ENCODE measurements at places on chromosomes 12 and 14.

GRCh38 chr14:51535443-51536044 is 116.2 kb upstream of the FRMD6 start:
- DNase-seq, result no peak

DNA sequence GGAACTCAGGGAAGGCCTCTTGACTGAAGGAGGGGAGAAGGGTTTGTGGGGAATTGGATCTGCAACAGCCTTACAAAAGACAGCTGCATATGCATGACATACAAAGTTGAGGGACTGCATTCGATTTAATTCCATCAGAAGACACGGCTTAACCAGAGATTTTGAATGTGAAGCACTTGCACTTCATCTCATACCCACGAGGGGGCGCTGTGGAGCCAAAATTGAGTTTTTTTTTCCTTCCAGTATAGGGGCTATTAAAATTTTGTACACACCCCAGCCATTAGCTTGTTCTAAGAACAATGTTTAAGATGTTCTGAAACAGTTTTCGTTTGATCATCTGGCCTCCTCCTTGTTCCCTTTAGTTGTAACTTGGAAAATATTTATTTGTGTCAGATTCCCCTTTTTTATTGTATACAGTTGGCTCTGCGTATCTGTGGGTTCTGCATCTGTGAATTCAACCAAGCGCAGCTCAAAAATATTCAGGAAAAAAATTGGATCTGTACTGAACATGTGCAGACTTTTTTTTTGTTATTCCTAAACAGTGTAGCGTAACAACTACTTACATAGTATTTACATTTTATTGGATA is 1.6 kb downstream of the SUDS3 start:
- DNase-seq, result peak; percentile 50

- DNase-seq, result no peak
Measured at GRCh38 chr14:91906374-91906773, 39.0 kb upstream of the TC2N start.

DNA sequence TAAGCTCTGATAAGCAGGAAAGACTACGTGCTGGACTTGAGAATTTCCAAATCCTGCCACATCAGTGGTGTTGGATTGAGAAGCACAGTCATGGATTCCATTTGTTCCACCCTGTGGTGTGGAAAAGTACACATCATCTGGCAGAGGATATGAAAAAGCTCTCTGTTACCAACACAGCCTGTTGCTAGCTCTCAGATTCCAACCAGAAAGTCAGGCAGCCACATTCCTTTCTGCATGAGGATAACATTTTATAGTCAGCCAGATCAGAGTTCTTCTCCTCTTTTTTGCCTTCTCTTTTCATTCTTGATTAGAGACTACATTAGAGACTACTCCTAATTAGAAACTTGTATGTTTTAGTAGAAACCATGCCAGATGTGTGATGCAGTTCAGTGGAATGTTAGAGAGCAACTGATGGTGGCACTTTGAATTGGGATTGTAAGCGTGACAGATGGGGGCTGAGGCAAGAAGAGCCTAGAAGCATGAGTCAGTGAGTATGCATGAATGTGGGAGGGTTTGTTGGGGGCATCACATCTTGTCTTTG is 61.2 kb upstream of the STXBP6 start:
- no peak for DNase-seq

DNA sequence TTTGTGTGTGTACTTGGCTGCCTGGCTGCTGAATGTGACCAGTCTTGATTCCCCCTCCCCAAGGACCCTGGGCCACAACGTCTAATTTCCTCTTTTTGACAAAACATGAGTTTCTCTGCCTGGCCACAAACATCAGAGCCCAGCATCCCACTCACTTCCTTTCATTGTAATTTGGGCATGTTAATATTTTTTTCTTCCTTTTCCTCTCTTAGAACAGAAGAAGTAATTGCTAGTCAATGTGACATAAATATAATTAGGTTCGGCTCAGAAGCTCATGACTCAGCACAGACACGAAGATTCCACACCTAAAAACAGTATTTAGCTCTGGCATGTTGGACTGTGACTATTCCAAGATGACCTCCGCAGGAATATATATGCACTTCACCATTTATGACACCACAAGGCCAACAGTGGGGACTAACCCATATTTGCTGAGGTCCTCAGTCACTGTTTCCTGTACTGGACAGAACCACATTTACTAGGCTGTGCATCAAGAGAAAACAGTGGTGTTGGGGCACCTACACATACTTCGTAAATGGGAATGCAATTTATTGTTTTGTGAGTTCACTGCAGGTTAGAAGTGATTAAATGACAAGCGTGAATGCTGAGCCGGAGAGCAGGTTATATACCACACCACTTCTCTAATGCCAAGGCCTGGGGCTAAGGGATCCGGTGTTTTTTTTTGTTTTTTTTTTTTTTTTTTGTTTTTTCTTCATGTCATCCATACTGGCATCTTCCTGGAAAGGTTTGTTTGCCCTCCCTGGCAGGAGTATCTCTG is 4.2 kb downstream of the GSG1 start:
- no peak for DNase-seq

- DNase-seq, result no peak
Measured at GRCh38 chr12:3538466-3539030, 47.5 kb downstream of the PRMT8 start.

GRCh38 chr14:100072783-100073346 is 7.6 kb downstream of the EVL start:
- DNase-seq, result no peak

DNA sequence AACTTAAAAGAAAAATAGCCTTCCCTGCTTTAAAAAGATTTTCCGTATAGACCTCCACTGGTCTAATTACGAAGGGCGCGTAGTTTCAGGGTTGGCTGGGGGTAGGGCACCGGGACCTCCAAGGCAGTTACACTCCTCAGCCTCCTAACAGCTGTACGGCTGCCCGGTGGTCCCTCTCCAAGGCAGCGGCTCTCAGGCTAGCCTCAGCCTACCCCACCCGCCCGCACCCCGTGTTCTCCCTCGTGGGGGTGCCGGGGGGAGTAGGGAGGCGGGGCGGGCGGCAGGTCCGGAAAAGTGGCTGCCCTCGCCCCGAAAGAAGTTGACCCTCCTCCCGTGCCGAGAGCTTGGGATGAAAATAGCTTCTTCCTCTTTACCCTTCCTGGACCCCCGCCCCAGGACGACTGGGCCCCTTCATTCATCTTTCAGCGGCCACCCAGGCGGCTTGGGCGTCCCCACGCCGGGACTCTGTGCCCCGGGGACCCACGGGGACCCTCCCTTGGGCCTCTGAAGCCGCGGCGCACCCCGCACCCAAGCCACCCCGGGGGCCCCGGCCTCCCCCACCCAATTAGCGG is 991 bp upstream of the RCOR1 start:
- no peak for DNase-seq

- DNase-seq, result no peak
Measured at GRCh38 chr14:67820428-67820971, 921 bp downstream of the RAD51B start.

All from D721Med (cell line).